ENCODE measurements at places on chromosomes 3 and 15.

DNA sequence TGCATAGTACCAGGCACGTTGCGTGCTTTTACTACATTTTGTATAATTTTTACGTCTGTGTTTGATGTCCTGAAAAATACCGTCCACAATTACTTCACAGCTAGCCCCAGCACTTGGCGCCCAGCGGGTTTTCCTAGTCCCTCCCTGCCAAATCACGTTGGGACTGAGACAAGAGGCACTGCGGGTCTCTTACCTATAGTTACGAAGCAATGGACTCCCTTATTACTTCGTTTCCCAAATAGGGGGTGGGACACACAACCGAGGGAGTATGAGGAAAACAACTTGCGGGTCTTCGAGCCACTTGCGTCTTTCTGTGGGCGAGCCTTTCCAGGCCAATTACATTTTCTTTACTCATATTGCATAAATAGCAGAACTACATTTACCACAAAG is 620 bp upstream of the CMSS1 start:
- DNase-seq, result no peak

- no peak for DNase-seq
These were observed 106.4 kb upstream of the RPL32 start for GRCh38 chr3:12947504-12948369.

- DNase-seq, result no peak
These were observed 109.6 kb downstream of the ETFA start for GRCh38 chr15:76201536-76202255.

- DNase-seq, result no peak
These were observed 15.0 kb downstream of the LZTFL1 start for GRCh38 chr3:45826908-45827307.

GRCh38 chr15:75233504-75234190 is 24.5 kb upstream of the GOLGA6C start:
- DNase-seq, result no peak

- DNase-seq, result peak; percentile 19
These were observed 94.8 kb downstream of the GBE1 start for GRCh38 chr3:81666502-81667121.

DNA sequence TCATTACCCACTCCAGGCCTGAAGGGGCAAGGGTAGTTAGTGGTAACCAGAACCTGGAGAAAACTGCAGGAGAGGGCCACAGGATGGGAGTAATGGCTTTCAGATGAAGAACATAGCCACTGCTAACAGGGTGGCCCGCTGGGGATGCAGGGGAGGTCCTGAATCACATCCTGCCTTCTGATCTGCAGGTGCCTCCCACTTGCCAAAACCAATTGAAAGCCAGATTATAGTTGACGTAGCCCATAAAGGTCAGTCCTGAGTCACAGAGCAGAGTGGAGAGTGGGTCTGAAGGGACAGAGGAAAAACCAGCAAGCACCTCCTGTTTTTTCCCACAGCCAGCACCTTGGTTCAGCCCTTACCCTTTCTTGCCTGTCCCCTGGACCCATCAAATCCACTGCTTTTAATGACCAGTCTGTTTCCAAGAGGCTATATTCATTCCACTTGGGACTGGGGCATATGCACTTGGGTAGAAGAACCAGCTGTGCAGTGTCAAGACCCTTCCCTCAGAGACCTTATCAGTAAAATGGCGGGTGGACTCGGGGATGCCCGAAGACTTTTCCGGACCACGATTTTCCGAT is 646 bp upstream of the SLC35G2 start:
- peak; percentile 46 for DNase-seq

DNA sequence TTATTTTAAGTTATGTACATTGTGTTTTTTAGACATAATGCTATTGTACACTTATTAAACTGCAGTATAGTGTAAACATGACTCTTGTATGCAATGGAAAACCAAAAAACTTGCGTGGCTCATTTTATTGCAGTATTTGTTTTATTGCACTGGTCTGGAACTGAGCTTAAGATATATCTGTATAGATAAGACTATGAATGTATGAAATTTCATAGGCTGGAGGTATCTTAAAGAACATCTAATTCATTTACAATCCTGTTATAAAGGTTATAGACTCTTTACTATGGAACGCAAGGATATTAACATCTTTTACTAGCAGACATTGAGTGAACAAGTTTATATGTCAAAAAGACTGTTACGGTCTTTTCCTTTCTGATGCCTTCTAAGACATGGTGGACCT is 459.4 kb downstream of the IL5RA start:
- DNase-seq, result no peak

- no peak for DNase-seq
These were observed 458.1 kb downstream of the DIPK2A start for GRCh38 chr3:144429719-144430121.

DNA sequence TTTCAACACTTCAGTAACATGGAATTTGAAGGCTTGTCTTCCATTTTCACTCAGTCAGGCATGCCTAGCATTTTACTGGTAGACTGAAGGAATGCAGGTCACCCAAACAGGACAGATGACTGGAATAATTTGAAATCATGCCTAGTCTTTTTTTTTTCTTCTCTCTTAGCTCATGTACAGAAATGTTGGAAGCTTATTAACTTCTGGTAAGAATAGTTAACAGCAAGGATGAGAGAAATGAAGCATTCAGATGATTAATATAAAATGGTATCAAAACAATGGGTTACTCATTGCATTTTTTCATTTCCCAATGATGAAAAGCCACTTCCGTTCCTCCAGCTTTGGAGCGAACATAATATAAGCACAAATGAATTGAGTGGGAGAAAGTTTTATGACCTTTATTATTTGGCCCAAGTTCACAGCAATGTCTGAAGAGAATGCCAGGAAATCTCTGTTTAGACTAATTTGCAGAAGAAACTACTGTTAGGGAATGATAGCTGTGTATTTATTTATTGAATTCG is 431.6 kb upstream of the RASGRP1 start:
- DNase-seq, result no peak

GRCh38 chr3:14867936-14868570 is 49.3 kb downstream of the FGD5 start:
- DNase-seq, result no peak

DNA sequence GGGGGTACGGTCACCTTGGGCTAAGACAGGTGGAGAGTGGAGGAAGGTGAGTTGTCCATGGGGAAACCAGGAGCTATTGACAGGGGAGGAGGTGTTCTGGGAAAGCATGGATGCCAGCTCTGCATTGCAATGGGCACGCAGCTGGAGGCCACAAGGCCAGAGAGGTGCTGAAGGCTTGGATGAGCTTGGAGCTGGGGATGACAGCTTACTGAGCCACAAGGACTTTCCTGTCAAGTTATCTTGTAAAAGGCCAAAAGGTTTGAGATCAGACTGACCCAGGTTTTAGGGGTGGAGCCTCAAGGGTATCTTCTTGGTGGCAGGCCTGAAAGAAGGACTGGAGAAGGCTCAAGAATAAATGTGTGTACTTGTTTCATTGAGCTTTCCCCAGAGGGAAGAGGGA is 115.2 kb downstream of the ASB7 start:
- no peak for DNase-seq

DNA sequence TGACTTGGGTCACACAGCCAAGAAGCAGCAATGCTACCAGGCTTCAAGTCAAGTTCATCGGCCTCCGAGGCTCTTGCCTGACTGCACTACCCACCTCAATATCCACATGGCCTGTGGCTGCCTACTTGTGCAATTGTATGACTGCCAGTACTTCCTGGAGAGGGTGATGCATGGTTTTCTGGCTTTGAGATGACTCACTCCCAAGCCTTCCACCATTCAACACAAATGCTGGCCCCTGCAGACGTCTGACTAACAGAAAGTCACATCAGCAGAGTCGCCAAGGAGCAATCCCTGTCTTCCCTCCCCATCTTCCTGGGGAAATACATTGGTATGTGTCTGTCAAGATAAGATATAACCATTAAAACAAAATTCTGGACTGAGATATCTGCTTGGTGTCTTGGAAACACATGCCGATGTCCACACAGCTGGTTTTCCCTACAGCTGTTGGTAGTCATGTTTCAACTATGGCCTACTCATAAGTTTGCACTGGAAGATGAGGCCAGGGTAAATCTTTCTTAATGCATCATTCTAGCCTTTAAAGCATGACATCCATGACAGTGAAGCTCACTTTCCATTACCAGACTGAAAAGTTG is 79.6 kb upstream of the SPATA12 start:
- DNase-seq, result peak; percentile 11

- DNase-seq, result no peak
These were observed 4.7 kb downstream of the INAFM2 start for GRCh38 chr15:40328176-40328575.

DNA sequence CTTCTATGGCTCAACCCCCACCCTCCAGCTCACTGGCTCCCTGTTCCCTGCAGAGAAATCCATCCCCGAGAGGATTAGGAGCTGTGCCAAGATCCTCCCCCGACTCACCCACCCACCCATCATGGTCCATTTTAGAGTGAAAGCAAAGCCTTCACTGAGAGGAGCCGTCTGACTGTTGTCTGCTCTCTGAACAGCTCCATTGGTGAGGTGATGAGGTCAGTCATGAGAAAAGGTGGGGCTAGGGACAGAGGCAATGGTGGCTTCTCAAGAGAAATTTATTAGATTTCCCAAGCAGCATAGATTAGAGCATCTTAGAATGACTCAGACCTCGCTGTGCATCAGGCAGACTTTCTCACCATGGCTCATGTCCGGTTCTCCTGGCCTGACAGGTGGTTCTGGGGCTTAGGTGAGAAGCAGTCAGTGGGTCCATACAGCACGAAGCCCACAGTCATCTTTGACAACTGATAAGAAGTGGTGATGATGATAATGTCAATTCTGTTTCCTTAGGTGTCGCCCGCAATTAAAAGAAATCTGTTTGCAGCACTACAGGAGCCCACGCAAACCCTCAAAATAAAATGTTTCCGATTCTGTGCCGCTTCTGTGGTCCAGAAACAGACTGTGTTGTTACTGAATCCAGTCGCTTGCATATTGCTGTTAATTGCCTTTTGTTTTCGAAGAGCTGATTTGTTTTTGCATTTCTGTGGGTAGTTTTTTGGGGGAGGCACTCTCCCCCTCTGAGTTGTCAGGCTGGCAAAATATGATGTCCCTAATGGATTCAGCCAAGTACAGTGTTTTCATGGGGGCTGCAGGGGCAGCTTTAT is 24.8 kb upstream of the RHO start:
- no peak for DNase-seq

- DNase-seq, result peak; percentile 68
These were observed at the start of gene TYRO3 for GRCh38 chr15:41558400-41559238. Gene TYRO3, plus strand, starts transcription at chr15:41559212. Its CDS starts 46 bp downstream, at chr15:41559258.

DNA sequence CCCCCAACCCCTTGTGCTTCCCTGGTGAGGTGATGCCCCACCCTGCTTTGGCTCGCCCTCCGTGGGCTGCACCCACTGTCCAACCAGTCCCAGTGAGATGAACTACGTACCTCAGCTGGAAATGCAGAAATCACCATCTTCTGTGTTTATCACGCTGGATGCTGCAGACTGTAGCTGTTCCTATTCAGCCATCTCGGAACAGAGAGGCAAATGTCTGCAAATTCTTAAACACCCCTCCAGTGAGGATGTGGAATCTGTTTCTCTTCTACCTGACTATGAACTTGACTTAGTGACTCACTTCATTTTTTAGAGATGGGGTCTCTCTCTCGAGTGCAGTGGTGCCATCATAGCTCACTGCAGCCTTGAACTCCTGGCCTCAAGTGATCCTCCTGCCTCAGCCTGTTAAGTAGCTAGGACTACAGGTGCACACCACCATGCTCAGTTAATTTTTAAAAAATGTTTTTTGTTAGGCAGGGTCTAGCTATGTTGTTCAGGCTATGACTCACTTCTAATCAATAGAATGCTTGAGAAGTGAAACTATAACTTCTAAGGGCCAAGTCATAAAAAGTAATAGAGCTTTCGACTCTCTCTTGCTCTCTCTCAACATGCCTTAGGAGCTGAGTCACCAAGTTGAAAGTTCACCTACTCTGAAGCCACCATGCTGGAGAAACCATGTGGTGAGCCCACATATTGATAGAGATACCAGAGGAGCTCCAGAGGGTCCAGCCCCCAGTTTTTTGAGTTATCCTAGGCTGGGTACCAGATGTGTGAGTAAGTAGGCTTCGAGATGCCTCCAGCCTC is 11.5 kb upstream of the PARP14 start:
- DNase-seq, result no peak

DNA sequence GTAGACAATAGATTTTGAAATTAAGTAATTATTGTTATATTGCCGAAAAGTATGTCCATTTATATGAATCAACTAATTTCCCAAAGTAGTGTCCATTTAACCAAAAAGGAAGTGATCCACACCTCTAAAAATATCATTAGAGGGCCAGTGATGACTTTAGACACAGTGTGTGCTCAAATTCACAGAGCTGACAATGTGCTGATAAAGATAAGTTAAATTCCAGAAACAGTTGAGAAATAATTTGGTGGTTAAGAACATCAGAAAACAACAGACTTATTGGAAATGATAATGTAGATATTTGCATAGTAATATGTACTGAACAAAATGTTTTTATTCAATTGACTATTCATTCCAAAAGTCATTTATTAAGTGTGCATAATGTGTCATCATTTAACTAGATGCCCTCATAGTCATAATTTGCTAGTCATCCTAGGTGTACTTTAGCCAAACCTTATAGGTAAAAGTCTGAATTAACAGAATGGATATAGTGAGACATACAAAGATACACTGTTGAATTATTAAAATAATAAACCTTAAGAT is 230.2 kb upstream of the ADAMTS9 start:
- no peak for DNase-seq

GRCh38 chr15:77702211-77702957 is 69.7 kb upstream of the LINGO1 start:
- DNase-seq, result no peak

Data from CD4-positive, alpha-beta T cell treated with Interleukin-10 for 1 hour (primary cell).